ENCODE measurements at places on chromosomes 2 and 18.

DNA sequence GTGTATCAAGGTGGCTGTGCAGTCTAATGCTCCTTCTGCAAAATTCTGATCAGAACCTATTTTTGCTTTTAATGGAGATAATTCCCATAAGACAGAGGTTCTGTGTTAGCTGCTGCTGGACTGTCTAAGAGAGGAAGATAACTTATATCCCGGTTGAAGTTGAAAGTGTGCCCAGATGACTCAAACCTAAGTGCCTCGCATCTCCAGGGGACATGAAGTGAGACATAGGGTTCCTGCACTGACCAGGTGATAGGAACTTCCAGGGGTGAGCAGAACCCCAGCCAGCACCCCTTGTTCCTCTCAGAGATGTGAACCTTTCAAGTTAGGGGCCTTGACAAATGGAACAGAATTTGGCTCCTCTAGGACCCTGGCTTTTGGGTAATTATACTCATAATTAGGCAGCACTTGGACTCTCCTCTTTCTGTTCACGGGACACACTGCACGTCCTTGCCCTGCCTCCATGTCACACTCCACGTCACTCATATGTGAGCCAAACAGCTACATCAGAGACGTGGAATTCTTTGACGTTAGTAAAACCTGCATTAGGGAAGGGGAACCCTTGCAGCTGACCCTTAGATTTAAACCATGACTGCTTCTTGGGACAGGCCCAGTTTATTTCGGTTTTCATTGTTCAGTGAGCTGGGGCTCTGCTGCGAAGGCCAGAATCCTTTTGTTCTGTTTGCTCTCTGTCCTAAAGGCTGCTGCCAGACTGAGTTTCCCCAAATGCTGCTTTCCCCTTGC is 104.5 kb upstream of the ALPP start:
- no peak for DNase-seq

- no peak for DNase-seq
These were observed 554.6 kb upstream of the TNP1 start for GRCh38 chr2:217414429-217414828.

DNA sequence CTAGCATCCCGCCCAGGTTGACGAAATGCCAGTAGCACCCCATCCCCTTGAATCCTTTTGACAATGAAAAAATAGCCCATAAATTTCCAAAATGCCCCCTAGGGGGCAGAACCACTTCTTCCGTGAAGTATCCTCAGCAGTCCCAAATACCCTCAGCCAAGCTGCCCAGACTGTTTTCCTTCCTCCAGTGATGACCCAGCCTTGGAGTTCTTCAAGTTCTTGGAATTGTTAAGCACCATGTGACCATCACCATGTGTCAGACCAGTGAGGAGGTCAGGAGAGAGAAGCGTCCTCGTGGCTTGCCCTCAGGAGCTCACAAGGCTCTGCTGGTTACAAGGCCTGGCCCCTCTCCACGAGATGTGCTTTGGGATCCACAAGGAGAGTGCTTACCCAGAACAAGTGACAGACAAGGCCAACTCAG is 1.4 kb upstream of the SLC23A3 start:
- DNase-seq, result no peak

GRCh38 chr2:71704131-71704561 is 250.8 kb downstream of the DYSF start:
- no peak for DNase-seq

- no peak for DNase-seq
These were observed 51.7 kb downstream of the ARHGAP28 start for GRCh38 chr18:6781142-6781714.

- DNase-seq, result no peak
These were observed 673.8 kb downstream of the ADCYAP1 start for GRCh38 chr18:1578505-1578904.

DNA sequence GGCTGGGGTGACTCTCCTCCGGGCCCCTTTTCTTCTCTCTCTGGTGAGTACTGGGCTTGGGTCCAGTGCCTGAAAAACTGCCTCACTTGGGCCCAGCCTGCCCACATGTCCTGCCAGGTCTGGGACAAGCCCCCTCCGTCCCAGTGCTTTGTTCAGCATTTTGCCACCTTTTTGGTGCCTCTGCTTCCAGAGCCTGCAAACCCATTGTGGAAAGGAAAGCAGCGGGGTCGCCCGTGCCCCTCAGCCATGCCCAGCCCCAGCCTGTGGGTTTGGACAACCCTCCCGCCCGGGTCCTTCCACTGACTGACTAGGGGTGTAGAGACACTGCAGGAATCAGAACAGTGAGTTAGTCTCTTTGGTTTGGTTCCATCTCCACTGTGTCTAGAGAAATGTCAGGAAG is 140.7 kb upstream of the ALKAL2 start:
- no peak for DNase-seq

GRCh38 chr2:160334028-160334741 is 134.1 kb upstream of the ITGB6 start:
- DNase-seq, result no peak

- DNase-seq, result no peak
These were observed 97.5 kb downstream of the ATP9B start for GRCh38 chr18:79166702-79167101.

DNA sequence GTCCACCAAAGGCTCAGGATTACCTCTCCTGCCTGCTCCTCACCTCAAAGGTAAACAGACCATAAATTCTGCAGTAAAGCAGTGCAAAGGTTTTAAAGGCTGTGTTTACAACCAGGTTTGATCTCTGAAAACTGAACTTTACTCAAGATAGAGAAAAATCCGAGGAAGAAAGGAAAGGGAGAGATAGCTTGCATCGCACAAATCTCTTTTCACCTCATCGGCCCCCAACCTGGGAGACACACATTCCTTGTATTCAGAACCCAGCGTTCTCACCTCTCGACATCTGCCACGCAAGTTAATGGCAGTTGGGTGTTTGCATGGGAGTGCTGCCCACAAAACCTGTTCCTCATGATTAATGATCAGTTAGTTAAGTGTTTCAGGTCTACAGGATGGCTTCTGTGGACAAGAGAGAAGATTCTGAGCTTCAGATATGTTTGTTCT is 72.6 kb downstream of the GATA6 start:
- DNase-seq, result no peak

DNA sequence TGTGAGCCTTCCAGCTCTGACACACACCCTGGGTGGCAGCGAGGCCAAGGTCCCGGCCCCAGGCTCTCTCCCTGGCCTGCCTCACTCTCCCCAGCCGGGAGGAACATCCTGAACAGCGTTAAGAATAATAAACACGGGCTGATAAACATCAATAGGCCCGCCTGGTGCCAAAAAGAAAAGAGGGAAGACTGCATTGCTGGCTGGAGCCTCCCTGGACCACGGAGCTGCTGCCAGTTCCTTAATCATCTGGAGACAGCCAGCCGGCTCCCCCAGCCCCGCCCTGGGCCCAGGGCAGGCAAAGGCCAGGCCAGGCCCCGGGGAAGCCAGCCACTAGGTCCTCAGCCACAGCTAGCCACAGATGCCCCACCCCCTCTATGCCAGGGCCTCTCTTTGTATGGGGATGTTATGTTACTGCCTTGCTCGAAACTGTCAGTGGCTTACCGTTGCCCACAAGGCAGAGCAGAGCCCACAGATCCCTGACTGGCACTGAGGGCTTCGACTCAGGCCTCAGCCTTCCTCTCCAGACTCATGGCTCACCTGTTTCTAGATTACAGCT is 293.7 kb downstream of the DYSF start:
- DNase-seq, result no peak

GRCh38 chr18:63158676-63159291 is 160.8 kb downstream of the BCL2 start:
- DNase-seq, result no peak

GRCh38 chr18:323253-323622 is 55.4 kb upstream of the THOC1 start:
- DNase-seq, result no peak

DNA sequence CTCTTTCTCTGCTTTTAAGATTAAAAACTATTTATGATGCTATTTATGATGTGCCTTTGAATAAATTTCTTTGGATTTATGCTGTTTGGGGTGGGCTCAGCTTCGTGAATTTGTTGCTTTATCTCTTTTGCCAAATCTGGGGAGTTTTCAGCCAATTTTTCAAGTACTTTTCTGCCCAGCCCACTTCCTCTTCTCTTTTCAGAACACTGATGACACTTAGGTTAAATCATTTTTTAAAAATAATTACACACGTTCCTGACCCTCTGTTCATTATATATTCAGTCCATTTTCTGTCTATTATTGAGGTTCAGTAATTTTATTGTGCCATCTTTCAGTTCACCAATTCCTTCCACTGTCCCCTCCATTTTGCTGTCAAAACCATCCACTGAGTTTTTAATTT is 14.8 kb upstream of the BCL2L11 start:
- no peak for DNase-seq

- no peak for DNase-seq
These were observed 72.9 kb upstream of the PAX8 start for GRCh38 chr2:113351375-113352355.

- no peak for DNase-seq
These were observed 69.4 kb upstream of the UBE2E3 start for GRCh38 chr2:180910831-180911665.

DNA sequence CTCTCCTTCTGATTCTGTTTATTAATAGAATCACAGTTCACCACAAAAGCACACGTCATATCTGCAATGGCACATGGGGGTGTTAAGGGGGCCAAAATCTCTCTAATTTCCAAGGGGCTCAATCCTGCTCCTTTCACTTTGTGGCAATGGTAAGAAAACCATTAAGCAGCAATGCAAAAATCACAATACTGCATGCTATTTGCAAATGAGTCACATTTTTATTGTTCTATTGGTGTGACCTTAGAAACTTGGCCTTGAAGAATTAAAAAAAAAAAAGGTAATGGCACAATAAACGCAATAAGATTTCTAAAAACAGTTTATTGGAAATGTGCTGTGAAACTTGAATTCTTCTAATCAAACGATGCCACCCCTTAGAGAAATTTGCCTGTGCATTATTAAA is 251.5 kb downstream of the ZNF521 start:
- no peak for DNase-seq

DNA sequence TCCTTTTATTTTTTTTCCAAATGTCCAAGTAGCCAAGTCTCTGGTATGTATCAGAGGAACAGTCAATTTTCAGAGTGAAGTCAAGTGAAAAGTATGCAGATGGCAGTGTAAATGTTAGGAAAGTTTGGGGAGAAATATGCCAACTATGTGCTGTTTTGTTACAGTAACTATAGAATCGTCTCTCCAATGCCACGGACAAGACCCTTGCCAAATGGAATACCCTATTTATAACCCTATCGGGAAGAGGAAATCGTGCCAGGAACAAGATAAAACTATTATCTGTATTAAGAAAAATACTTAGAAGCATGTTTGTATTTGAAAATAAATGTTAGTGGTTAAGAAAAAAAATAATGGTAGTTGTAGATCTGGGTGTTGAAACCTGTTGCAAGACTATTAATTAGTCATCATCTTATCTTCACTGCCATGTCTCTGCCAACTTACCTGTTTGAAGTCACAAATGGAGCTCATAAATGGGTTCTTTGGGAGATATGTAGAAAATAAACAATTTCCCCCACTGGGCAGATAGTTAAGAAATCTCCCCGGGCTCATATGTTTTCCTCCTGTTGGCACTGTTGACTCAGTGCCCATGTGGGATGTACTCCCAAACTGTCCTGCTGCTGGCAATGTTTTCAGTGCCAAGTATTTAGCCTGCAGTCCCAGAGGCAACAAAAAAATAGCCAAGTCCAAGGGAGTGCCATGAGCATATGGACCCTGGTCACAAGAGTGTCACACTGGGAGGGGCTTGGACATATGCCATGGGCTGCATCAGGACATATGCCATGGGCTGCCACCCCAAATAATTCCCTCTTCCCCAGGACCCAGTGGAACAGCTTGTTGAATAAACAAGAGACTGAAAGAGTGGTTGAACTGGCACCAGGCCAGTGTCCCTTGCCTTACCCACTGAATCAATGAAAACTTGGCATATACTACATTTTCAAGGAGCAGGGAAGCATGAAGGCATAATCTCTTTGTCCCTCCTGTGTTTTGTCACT is 366.9 kb downstream of the OSR1 start:
- no peak for DNase-seq

- DNase-seq, result no peak
These were observed 5.6 kb upstream of the MBOAT2 start for GRCh38 chr2:9008951-9009664.

- no peak for DNase-seq
These were observed 26.0 kb downstream of the ACADL start for GRCh38 chr2:210199186-210199765.

- DNase-seq, result no peak
These were observed 183.5 kb downstream of the CBLN2 start for GRCh38 chr18:72360634-72361033.

DNA sequence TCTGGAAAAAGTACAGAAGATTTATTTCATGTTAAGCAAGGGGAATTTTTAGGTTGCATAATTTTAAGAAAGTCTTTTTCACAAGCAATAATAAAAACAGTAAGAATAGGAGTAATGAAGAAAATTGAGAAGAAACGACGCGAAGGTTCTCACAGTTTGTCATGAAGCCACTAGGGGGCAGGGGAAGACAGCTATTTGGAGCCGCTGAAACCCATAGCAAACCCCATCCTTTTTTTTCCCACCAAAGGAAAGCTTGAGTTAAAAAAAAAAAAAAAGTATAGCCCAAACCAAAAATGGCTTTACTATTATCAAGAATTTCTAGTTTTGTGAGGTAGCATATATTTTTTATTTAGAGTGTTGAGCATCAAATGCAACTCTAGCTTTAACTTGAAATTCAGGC is 300.9 kb downstream of the PHLPP1 start:
- DNase-seq, result no peak

DNA sequence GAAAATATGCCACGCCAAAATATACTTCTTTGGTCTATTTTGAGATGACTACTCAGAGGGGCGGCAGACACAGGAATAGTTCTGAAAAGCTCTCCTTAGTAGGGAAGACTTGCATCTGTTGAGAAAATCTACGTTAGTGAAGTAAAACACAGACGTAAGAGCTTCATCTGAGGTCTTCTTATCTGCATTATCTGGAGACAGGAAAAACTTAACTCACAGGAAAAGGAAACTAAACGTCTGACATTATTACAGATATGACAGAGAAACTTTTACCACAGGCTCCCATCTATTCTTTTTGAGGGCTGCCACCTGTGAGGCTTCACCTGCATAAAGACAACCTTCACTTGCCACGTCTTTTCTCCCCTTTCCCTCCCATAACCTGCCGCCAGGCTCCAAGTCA is 1295.7 kb downstream of the LRP1B start:
- DNase-seq, result no peak

GRCh38 chr2:7792031-7792651 is 874.9 kb downstream of the RNF144A start:
- no peak for DNase-seq

All from SIG-M5 (cell line).